ENCODE measurements at places on chromosomes 13 and 19.

DNA sequence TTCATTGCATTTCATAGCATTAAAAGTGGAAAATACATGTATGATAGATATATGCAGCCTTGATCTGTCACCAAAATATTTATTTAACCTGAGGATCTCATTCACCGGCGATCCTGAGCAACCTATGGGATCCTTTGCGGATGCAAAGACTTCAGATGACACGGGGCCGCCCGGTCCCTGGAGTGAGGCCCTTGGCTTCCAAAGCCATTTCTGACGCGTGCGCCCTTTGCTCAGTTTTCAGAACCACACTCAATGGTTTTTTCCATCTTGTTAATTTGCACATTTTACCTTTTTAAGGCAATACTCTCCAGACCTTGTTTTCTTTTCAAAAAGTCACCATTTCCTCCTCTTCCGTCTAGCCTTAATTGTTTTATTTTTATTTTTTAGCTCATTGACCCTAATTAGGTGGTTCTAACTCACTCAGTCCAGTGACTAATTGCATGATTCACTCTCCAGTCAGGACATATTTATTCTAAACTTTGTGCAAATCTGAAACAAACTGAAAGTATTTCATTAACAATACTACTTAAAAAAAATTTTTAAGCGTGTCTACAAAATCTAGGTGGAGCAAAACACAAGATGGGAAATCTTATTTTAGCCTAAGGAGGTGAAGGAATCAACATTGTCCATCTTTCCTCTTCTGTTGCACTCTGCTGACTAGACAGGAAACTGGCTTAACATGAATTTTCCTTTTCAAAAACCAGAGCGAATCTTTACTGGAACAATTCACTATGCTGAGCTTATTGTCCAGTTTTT is 47.9 kb downstream of the COL4A1 start:
- DNase-seq: peak; percentile 39

DNA sequence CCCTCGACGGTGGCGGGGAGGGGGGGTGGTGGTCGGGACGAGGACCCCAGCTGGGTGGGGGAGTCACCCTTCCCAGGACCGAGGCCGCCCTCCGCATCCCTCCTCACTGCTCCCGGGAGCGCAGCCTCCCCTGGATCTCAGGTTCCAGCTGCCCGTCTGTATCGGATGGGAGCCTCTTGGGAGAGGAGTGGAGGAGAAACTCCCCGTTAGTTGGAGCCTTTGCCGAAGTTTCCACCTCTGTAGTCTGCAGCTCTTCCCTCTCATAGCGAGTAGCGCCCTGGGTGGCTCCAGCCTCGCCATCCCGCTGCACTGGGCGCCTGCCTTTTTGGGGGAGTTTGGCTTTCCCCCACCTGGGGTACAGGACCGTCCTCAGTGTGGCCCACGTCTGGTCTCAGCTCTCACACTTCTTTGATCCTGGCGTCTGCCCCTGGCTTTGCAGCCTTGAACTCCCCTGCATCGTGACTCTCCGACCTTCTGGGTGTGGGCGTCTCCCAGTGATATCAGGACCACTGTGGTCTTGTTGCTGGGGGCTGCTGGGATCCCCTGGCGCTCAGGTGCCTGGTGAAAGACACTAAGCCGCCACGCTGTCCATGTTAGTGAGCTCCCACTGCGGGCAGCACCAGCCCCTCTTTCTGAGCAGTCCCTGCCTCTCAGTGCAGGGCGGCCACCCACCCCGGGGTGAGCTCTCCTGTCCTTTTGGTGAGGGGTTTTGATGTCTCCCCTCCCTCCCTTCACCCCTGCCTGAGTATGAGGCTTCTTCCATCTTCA is 1.1 kb downstream of the CNOT3 start:
- DNase-seq: no peak

DNA sequence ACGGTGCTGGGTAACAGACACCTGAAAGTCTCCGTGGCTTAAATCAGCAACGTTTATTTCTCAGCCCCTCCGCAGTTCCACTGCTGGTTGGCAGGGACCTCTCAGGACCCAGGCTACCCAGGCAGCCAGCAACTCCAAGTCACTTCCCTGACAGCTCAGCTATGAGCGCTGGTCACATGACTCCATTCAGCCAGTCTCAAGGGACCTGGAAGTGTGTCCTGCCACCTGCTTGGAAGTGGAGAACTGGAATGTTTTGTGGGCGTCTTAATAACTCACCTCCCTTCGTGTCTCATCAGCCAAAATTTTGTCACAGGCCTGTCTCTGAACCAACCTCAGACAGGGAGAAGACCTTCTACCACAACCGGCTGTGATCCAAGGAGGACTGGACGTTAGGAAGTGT is 72.8 kb downstream of the DPF1 start:
- DNase-seq: no peak

DNA sequence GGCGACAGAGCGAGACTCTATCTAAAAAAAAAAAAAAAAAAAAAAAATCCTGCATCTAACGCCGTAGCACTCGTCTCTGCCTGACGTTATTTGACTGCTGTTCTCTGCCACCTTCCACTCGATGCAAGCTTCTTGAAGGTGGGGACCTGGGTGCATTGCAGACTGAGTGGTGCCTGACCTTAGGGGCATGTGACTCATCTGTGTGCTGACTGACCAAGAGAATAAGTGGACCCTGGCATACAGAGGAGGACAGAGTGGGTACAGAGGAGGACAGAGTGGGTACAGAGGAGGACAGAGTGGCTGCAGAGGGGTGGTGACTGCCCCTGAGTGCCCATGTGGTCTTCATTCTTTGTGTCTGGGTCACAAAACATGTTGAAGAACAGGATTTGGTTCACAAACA is 7.6 kb downstream of the WTIP start:
- no peak for DNase-seq

DNA sequence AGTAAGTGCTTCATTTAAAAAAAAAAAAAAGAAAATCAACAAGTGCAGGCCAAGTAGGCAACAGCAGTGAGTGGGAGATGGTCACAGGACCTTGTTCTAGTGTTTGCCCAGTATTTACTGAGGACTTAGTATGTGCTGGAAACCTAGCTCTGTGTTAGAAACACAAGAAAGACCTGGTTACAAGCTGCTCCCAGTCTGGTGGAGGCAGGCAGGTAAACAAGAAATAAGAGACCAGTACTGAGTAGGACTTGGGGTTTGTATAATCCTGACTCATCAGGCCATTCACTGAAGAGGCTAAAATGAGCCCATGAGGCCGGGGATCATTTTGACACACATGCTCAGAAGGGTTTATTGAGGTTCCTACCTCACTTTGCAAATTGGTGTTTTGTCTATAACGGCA is 21.5 kb upstream of the SERPINE3 start:
- no peak for DNase-seq

DNA sequence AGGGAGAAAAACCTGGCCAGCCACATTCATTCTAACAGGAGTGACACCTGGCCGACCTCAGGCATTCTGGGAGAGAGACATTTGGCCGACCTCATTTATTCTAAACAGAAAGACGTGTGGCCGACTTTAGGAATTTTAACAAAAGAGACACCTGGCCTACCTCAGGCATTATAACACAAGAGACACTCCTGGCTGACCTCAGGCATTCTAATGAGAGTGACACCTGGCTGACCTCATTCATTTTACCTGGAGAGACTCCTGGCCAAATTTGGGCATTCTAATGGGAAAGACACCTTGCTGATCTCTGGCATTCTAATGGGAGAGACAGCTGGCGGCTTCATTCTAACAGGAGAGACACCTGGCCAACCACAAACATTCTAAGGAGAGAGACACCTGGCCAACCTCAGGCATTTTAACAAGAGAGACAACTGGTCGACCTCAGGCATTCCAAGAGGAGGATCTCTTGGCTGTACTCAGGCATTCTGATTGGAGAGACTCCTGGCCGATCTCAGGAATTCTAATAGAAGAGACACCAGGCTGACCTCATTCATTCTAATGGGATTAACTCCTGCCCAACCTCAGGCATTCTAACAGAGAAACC is 1353.9 kb downstream of the UQCRFS1 start:
- DNase-seq: no peak

DNA sequence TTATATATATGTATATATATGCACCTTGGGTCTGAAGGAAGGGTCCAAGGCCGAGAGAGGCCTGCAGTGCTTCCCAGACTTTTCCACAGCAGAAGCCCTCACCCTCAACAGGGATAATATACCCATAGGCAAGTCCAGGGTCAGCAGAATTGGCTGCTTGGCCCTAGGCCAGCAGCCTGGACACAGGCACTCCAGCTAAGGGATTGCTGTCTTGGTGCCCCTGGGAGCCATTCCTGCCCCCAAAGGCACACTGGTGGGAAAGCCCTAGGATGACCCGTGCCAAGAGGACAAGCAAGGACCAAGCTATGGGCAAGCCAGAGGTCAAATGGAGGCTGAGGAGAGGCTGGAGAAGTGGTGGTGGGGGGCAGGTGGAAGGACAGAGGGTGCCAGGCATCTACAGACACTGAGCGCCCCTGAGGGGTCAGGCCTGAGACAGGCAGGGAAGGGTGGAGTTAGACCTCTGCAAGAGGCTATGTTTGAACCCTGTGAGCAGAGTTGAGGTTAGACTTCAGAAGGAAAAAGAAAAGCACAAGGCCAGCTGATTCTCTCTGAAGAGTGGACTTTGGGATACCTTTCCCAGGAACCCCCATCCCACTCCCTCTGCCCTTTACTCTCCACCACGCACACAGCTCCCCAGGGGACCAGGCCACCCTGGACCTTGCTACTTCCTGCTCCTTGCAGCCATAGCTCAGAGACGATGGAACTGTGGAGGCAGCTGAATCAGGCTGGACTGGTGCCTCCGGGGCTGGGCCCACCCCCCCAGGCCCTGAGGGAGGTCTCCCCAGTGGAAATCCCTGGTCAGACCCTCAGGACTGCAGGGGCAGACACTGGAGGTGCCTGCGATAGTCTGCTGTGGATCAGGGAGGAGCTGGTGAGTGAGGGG is at the start of gene ERICH4:
TSS of gene ERICH4 (plus strand) at position 684 of the 883 bp plus-strand sequence. CDS start at position 698, 14 bp downstream.
- no peak for DNase-seq

GRCh38 chr13:113876346-113877148 is 12.7 kb upstream of the GAS6 start:
- no peak for DNase-seq

DNA sequence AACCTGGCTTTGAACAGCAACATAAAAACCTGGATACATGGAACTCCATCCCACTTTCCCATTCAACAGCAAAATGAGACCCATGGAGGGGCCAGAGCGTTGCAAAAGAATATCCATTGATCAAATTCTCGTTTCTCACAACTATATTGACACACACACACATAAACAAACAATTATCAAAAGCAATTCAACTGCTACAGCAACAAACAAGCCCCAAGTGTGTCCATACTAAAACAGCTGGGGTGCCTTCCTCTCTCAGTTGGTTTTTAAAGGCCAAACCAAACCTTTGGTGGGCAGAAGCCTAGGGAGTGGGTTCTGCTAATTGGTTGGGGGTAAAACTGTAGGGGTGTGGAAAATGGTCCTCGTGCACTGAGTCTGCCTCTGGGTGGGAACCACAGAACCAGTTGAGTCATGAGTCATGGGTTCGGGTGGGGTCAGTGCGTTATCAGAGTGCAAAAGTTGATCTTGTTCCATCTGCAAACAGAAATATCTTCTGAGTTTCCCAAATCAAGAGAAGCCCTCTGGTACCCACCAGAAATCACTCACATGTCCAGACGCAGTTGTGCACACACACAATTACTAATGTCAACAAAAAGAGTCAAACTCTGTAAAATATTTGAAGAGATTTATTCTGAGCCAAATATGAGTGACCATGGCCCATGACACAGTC is 18.5 kb downstream of the GPR42 start:
- no peak for DNase-seq

DNA sequence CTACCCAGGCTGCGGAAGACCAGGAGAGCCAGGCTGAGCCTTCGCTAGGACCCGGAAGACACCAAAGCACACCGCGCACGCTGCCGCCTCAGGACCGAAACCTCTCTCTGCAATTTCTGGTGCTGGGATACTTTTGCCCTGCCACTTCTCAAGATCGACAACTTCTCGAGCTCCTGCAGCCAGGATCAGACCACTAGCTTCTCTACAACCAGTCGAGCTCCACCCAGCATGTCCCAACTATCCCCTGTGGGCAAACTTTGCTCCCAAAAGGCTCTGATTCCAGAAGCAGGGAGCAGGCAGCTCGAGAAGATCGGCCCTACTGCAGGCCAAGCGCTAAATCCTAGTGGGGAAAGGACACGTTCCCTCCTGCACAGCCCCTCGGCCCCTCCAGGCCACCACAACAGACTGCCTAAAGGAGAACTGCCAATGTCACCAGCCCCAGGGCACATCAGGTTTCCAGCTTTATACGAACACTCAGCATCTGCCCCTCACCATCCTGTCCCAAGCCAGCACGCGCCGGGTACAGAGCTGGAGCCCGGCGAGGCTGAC is 979 bp downstream of the AKAP8 start:
- DNase-seq: peak; percentile 28

DNA sequence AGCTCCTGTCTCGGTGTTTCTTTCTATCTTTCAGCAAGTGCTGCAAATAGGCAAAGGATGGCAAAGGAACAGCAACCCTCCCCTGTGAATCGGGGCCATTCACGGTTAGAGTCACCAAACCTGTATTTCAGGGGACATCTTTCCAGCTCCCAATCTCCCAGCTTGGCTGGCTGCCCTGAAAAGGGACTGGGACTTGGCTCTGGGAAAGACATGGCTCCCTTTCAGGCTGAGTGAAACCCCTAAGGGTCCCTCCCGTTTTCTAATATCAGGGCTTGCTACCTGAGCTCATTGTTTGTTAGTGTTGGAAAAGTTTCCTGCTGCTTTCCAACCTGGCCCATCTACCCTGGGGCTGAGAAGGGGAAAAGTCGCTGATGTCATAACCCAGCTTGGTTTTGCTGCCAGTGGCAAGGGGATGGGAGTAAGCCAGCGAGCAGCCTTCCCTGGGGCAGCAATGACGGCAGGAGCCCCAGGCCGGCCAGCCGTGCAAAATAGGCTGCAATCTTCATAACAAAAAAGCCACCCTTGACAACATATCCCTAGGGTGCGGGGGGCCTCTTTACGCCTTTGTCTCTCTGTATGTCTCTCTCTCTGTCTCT is 29.9 kb downstream of the SERP2 start:
- no peak for DNase-seq

- DNase-seq: no peak
Measured at GRCh38 chr13:43094901-43095300, 71.5 kb downstream of the DNAJC15 start.

- DNase-seq: no peak
Measured at GRCh38 chr19:1424192-1424955, 13.8 kb upstream of the RPS15 start.

DNA sequence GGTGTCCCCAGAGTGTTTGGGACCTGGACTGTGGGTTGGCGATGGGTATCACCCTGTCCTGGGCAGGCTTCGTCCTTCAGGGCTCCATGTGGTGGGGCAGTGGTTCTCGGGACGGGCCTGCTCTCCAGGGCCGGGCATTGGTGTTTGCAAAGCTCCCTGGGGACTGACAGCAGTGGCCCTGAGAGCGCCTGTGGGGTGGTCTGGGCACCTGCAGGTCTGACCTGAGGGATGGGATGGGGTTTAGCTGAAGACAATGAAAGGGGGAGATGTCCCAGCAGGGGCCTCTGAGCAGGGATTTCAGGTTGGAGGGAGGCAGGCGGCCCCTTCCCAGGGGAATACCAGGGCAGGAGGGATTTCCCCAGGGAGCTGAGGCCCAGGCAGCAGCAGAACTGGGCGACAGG is 68.3 kb upstream of the MCF2L start:
- no peak for DNase-seq

- no peak for DNase-seq
Measured at GRCh38 chr19:55867101-55867500, 30.8 kb downstream of the NLRP4 start.

- DNase-seq: no peak
Measured at GRCh38 chr19:17138937-17139598, 63.5 kb downstream of the MYO9B start.

- no peak for DNase-seq
Measured at GRCh38 chr13:96836733-96837132, 157.5 kb downstream of the OXGR1 start.

GRCh38 chr19:57269515-57270250 is 10.6 kb upstream of the ZNF460 start:
- peak; percentile 93 for DNase-seq

GRCh38 chr19:55579766-55580621 is 654 bp downstream of the ZNF579 start:
- DNase-seq: peak; percentile 28

Measured in fibroblast of skin of right quadriceps (primary cell).